ENCODE measurements at places on chromosomes 2 and 18.

- no peak for DNase-seq
Measured at GRCh38 chr18:11548396-11548795, 61.0 kb upstream of the SLC35G4 start.

GRCh38 chr18:9792565-9793245 is 84.6 kb downstream of the RAB31 start:
- no peak for DNase-seq

DNA sequence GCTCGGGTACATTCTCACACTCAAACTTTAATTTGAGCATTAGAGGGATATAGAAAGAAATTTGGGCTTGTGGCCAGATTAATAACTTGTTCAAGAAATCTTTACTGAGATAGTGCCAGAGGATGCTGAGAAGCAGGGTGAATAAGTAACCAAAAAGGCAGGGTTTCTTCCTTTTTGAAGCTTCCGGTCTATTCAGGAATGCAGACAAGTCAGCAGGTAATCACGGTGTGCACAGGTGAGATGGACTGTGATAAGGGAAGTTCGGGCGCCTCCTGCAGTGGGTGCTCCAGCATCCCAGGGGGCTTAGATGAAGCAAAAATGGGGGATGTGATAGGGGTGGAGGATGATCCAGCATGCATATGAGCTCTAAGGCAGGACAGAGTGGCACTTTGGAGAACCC is 44.9 kb upstream of the CYP1B1 start:
- DNase-seq, result no peak

DNA sequence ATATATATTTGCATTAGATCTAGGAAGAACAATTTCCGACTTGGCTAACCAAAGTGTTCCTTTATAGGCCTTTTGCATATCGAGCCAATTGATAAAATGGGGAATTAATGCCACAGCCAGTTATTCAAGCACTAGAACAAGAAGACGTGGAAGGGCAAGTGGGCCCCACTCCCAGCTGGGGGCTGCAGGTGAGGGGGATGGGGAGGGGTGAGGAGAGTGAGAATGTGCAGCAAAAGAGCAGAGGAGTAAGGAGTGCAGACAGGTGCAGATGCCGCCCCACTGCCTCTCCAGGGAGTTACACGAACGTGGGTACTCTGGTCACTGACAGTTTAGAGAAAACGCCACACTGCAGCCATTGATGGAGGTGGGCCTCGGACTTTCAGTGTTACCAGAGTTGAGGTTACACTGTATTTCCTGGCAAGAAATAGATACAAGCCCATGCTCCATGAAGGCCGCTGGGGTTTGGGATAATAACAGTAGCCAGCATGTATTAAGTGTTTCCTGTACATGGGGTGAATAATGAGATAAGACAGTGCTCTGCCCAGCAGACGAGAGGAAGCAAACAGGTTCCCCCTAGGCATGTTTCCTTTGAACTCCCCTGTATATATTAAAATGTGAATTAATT is 40.9 kb downstream of the GORASP2 start:
- no peak for DNase-seq

DNA sequence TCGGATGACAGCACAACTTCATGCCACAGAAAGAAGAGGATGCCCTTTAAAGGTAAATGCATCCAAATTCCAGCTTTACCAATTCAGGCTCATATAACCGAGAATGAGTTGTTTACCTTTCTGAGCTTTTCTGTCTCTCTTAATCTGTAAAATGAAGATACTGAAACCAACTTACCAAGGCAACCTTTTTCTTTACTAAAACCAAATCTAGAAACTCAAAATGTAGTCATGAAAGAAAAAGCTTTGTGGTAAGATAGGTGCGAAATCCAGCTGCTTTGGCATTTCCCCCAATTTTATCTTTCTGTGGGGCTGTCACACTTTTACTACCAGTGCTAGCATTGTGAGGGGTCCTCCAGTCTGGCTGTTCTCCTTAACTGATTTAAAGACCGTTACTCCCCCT is 240.4 kb downstream of the IKZF2 start:
- DNase-seq, result no peak

- no peak for DNase-seq
Measured at GRCh38 chr2:70522627-70523026, 31.0 kb downstream of the TGFA start.

DNA sequence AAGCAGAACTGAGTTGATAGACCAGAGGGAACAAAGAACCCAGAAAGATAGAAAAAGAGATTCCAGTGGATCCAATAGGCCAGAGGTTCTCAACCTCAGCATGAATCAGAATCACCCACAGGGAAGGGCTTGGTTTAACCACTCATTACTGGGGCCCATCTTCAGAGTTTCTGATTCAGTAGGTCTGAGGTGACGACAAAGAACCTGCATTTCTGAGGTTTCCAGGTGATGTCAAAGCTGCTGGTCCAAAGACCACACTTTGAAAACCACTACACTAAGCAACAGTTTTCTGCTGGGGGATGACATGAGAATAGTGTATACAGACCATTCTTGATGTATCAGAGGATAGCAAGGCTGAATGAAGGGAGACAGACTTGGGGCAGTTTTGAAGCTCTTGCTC is 296.9 kb upstream of the STON1 start:
- no peak for DNase-seq

DNA sequence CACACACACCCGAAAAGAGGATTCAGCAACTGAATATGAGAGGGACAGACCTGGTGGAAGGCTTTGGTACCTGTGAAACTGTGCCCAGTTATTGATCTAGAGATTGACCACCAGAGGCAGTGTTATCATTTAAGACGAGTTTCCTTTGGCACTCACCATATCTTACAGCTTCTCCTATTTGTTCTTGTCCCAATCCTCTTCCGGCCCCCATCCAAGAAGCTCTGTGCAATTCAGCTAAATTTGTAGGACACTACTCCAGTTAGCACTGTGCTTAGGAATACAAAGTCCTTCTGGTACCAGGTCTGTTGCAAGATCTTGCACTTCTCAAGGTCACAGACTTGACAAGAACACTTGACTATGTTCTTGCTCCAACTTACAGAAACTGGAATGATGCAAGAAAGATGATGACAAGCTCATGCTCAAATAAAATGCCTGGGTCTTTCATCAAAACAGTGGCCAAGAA is 177.7 kb downstream of the TMEM247 start:
- peak; percentile 85 for DNase-seq

DNA sequence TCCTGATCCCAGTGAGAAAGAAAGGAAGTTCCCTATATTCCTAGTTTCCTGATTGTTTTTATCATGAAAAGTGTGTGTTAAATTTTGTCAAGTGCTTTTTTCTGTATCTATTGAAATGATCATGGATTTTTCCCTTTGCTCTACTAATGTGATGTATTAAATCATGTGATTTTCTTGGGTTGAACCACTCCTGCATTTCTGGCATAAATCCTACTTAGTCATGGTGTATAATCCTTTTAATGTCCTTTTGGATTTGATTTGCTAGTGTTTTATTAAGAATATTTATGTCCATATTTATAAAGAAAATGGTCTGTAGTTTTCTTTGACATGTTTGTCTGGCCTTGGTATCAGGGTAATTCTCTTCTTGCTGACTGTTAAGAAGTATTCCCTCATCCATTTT is 87.3 kb upstream of the CNGA3 start:
- DNase-seq, result no peak

DNA sequence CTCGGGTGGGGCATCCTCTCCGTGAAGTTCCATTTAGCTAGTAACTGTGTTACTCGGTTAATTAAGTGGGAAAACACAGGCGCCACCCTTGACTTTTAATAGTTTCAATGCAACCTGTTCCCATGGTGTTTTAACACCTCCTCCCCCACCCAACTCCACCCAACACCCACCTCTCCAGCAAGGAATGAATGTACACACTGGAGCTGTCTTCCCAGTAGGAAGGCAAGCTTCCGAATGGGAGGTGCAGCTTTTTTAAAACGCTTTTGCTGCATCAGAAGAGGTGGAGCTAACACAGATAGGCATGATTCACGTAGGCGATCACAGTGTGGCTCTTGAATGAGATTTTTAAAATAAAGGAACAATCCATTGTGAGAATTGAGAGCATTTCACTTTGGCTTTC is 73.8 kb upstream of the AGAP1 start:
- DNase-seq, result no peak

GRCh38 chr2:24919506-24920097 is 435 bp downstream of the ADCY3 start:
- DNase-seq, result no peak

DNA sequence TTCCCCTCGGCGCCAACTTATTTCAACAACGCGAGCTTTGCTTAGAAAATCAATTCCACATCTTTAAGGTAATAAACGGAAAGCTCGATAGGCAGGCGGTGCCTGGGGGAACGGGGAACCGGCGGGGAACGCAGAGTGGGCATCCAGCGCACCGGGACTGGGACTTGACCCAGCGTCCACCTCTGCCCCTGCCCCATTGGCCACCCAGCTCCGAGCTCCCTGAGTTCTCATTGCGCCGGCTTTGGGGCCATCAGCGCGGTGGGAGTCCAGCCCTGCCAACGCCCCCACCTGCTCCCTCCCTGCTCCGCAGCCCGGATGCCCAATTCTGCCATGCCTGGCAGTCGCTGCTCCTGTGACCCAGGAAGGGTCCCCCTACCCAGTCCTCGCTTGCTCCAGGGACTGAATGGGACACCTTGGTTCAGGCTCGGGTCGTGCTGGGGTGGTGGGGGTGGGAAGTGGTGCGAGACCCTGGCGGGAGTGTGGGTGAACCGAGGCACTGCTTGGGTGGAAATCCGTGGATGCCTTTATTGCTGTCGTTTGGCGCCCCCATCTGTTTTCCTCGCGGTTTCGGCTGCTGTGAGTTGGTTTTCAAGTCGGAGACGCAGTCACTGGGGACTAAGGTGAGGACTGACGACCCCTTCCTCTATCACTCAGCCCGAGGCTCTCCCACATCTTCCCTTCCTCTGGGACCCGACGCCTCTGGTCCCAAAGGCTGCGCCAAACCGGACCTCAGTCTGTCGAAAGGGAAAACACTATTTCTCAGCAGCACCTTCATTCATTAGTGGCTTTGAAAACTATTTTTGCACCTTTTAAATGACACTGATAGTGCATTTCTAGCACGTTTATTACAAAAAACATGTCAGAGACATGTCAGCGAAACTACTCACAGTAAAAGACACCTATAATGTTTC is 2.4 kb upstream of the EVX2 start:
- DNase-seq, result peak; percentile 47

DNA sequence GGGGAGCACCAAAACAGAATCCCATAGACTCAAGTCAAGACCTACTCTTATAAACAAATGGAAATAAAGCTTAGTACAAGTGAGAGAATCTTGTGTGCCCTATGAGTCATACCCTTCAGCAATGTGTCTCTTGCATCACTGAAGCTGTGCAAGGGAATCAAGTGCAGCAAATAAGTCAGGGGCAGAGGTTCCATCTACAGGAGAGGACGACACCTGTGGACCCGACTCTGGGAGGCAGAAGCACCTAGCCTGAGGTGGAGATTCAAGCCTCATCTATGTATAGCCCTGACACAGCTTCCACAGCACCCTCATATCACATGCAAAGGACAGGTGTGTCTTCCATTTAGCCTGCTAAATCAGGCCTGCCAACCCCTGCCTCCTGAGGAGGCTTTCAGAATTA is 298.2 kb downstream of the CNTNAP5 start:
- DNase-seq, result peak; percentile 4

GRCh38 chr18:35110059-35110458 is 68.8 kb downstream of the MAPRE2 start:
- DNase-seq, result no peak

DNA sequence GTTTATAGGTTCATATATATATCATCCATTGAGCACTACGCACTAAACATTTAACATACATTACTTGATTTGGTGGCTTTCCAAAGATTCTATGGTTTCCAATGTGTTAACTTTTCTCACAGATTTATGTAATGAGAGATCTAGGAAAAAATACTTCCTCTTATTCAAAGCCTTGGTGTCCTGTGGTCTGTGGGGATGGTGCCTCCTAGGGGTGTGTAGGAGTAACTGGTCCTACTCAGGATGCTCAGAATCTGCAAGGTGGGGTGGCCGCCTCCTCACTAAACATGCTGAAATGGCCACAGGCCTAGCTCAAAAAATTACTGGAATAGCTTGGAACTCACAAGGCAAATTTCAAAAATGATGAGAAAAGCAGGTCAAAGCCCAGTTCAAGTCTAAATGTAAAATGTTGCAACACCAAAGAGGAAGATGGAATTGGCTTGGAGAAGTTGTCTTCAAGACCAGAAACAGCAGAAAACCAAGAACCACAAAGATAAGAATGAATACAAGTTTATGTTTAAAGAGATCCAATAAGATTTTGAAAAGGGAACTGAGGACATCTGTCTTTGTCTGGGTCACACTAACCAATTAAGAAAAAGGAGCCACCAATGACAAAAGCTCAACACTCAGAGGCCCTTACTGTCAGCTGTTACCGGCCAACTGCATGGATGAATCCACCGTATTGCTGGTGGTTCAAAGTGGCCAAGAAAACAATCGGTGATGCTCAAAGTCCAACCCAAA is 11.5 kb downstream of the GPR55 start:
- DNase-seq, result peak; percentile 28

GRCh38 chr2:62665446-62665845 is 40.1 kb upstream of the EHBP1 start:
- no peak for DNase-seq

DNA sequence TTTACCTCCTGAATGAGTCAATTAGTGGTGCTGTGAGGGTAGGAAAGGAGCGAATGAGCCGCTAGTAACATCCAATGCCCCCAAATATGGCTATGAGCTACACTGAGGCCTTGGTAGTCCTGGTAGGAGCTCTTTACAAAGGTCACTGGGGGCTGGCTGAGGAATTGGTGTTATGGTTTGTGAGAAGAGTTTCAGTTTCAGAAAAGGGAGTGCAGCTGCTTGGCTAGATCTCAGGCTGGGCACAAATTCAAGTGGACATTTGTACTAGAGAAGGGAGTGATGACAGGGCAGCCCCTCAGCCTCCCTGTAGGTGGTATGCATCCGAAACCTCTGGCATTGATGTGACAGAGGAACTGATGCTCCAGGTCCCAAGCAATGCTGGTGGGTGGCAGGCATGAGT is 13.9 kb upstream of the PAIP2B start:
- DNase-seq, result no peak

DNA sequence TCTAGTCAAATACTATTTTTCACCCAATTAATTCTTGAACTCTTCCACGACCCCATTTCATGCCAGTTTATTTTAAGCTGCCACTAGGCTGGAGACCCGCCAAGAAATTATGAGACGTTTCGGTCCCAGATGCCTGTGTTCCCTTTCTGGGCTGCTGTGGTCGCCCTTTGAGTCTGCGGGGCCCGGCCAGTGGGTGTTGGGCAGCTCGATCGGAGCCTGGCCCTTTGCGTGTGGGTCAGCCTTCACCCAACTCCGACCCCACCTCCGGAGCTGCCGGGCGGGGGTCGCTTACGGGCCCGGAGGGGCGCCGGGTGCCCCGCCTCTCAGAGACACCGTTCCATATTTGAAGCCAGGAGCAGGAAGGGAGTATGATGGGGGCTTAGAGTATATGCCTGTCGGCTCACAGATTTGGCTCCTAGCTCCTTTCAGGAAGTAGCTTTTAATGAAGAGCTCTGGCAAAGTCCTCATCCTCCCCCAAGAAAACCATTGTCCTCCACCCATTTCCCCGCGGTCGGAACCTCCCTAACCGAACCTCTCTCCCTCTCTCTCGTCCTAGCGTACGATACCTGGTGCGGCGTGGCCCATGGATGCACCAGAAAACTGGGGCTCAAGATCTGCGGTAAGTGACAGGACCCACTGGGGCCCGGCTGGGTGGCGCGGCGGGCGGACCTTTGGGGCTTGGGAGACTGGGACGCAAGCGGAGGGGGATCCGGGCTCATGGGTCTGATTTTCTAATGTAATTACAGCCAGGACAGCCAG is 5.0 kb downstream of the GAD1 start:
- no peak for DNase-seq
